Hematopoietic multipotent progenitor cell treated with erythropoietin and hydrocortisone succinate and interleukin-3 and kit ligand, for 4 days (in vitro differentiated cells): ENCODE measurements at places on chromosomes 12 and 14.

- no peak for DNase-seq
These were observed 73.8 kb downstream of the TTC6 start for GRCh38 chr14:37669242-37669641.

DNA sequence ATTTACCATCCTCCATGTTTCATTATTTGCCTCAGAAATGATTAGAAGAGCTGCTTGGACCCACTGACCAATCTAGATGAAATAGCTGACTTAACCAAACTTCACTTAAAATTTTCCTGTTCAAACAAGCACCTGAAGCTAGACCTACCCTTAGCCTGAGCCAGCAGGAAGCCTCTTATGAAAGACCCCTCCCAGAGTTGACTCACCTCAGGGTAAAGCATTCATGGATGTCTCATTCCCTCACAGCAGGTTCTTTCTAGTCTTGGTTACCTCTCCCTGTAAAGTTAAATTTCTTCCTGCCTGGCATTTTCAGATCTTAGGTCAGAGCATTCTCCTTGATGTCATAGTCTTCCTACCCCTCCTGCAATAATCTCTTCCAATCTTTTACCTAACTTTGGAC lies 1209.8 kb downstream of the FLRT2 start:
- DNase-seq, result no peak

DNA sequence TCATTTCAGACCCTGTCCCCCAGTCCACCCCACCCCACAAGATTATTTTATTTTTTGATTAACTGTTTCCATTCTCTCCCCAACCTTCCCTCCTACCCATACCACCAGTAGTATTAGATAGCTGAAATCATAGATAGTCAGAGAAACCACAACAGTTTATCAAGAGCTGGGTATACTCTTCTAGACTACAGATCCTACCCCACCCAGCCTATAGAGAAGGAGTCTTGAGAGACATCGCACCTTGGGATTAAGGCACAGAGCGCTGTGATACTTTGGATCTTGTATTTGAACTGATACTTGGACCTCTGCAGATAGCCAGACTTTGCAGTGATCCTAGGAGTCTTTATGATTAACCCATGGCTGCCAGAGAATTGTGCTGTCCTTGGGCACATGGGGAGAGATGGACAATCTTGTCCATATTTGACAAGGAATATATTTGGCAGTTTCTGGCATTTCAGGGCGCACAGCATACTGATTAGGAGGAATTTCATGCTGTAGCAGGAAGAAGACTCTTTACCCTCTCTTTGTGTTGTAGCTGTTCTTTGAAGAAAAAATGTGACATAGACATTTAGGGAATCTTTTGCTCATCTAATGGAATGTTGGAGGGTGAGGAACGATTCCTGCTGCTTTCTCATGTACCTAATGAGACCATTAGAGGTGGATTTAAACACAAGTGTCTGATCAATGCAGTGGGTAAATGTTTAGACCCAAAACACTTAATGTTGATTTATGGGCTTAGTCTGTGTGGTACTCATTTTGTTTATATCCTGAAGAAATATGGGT lies 982 bp downstream of the RBMS2 start:
- DNase-seq, result peak; percentile 81

DNA sequence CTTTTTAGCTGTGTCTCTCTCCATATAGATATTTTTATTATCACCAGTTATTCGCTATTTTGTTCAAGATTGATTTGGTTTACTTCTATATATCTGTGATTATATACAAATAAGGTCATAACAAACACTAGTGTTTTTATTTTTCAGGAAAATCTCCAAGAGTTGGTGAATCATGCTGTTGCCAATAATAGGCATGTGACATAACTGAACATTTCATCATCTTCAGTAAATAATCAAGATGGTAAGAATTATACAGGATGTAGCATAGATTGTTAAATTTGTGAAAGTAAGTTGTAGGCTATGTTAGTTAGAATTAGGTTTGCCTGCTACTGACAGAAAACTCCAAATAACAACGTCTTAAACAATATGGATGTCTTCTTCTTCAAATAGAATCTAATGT lies 240.9 kb upstream of the PDE3A start:
- DNase-seq, result no peak

DNA sequence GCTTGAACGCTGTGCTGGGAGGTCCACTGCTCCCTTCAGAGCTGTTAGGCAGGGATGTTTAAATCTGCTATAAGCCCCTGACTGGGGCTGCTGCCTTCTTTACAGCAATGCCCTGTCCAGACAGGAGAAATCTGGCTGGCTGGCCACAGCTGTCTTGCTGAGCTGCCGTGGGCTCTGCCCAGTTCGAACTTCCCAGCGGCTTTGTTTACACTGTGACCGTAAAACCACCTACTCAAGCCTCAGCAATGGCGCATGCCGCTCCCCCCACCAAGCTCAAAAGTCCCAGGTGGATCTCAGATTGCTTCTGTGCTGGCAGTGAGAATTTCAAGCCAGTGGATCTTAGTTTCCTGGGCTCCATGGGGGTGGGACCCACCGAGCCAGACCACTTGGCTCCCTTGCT lies 35.8 kb downstream of the CKAP4 start:
- no peak for DNase-seq

DNA sequence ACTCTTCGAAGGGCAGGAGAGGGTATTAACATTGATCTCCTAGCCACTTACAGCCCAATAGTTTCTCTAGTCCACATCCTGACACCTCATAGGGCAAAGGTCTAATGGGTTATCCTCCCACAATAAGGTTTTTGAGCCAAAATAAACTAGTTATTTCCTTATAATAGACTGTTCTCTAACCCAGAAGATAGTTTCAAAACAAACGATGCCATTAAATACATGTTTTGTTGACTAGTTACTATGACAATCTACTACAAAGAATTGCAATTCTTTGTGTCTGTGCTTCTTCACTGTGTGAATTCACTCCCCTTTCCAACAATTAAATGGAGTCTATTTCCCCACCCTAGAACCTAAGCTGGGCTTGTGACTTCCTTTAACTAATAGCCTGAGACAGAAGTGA lies 6.4 kb upstream of the ACTR10 start:
- no peak for DNase-seq

- DNase-seq, result no peak
These were observed 2.8 kb upstream of the A2ML1 start for GRCh38 chr12:8819666-8819980.

- DNase-seq, result peak; percentile 78
These were observed 20.8 kb downstream of the CKAP4 start for GRCh38 chr12:106226884-106227640.

GRCh38 chr14:88454886-88455285 lies 69.4 kb downstream of the SPATA7 start:
- no peak for DNase-seq

DNA sequence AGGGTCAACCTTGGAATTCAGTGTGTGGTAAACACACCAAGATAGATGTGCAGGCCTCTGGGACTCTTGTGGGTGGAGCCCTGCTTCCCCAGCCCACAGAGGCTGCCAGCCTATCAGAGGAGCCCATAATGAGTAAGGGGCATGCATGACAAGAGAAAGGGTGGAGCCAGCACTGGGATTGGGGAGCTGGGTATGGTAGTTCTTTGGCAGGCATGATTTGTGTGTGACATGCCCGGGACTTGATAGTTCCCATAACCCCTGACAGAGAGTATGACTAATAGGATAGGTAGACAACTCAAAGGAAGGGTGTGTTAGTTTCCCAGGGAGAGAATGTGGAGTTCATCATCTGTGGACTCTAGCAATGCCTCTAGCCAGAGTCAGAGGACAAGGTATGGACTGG lies 143.0 kb downstream of the EMP1 start:
- DNase-seq, result no peak

- no peak for DNase-seq
These were observed 58.4 kb upstream of the DIO3 start for GRCh38 chr14:101502761-101503392.
